ENCODE measurements at places on chromosomes 4 and X.

DNA sequence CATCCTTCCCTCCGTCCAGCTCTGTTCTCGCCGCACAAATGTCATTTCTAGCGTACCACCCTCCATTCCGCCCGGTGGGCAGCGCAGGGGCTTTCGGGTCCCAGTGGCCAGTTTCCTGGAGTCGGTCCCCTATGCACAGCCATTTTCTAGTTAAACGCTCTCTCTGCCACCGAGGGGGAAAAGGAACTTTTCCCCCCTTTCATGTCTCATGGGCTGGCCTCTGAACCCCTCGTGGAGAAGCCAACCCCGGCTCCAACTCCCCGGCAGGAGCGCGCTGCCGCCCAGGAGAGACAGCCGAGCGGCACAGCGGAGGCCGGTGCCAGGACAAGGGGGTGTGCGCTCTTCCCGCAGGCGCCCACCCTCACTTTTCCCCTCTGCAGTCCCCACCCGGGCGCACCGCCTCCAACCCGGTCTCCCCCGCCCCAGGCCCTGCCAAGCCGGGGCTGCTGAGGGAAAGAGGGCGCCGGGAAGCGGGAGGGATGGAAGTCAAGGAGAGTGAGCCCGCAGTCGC lies 662 bp downstream of the APBB2 start:
- DNase-seq = no peak

GRCh38 chr4:86302251-86302650 lies 57.6 kb downstream of the MAPK10 start:
- DNase-seq = no peak

GRCh38 chr4:124018383-124019317 lies 622.1 kb downstream of the SPRY1 start:
- no peak for DNase-seq

DNA sequence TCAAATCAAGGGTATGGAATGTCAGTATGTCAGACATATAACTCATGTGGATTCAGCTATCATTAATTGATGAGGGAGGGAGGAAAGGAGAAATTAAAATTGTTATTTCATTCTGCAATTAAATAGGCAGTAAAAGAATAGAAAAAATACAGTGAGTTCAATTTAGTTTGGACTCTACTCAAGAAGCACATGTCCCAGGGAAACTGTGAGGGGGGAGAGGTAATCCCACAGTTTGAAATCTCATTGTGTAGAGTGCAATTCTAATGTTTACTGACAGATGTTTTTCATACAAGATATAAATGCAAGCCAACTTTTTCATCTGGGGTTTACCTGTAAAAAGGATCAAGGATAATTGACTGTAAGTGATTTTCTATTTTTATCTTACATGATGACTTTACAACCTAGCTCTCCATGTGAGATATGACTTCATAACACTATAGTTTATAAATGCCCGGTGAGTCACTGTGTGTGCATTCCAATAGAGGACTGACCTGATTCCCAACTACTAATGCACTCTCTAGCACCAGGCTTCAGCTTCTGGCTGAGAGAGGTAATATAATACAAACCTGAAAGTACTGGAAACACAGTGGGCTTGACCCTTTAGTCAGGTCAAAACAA lies 35.2 kb upstream of the SCD5 start:
- no peak for DNase-seq

- DNase-seq = no peak
Observed at GRCh38 chr4:26751004-26751403, 109.6 kb upstream of the STIM2 start.

DNA sequence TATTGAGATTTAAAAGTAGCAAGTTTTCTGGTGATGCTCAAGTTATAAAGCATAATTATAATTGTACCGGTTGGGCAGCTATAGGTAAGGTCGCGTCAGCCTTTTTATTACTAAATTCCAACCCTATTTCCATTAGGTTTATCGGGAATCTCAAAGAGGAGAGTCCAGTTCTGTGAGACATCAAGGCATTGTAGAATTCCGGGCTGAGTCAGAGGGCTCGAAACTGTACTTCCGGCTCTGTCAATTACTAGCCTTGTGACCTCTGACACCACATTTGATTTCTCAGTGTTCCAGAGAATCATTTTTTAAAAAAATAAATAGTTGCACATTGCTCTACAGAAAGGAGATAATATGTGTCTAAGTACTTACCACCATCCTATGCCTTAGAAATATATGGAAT lies 4.3 kb downstream of the IL1RAPL1 start:
- no peak for DNase-seq

GRCh38 chr4:80897537-80898303 lies 132.8 kb upstream of the BMP3 start:
- no peak for DNase-seq

All from activated naive CD8-positive, alpha-beta T cell treated with anti-CD3 and anti-CD28 coated beads, Interleukin-2, amount 50 U/mL, for 16 hours (primary cell).